ENCODE measurements at places on chromosomes 7 and 10.

- DNase-seq = no peak
Measured at GRCh38 chr7:76193466-76193865, 8.2 kb upstream of the SRRM3 start.

DNA sequence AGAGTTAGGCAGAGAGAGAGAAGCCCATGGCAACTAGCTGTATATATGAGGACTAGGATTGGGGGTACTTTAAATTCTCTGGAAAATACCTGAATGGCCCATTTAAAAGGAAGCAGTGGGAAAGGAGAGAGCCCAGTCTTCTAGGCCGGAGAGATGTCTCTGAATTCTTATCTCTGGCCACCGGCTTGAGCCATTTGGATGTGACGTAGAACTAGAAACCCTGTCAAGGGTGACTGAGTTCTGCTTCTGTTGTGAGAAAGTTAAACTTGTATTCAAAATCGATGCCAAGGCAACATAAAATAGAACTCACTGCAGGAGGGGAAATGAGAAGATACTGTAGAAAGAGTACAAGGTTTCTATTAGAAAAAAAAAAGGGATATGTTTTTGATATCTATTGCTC is 6.3 kb upstream of the GSTK1 start:
- no peak for DNase-seq

DNA sequence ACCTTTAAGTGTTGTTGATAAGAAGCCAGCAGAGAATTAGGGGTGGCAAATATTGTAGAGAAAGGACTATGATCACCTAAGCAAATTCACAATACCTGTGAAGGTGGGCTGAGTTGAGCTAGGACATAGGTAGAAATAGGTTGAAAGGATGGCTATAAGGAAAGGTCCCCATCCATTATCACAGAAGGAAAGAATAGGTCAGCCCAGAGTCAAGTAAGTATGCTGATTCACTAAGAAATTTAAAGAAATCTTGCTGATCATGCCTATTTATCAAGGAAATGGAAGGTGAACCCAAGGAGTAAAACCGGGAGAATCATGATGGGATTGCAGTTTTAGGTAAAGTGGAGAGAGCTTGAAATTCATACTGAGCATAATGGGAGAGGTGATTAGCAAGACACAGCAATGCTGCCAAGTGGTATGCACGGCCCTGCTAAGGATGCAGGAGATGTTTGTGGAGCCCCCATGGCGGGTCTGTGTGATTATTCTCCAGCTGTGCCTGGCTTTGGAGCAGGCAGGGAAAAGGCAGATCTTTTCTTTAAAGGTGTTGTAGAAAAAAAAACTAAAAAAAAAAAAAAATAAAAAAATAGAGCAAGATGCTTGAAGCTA is 399.4 kb downstream of the PLXDC2 start:
- DNase-seq = no peak

GRCh38 chr10:48453451-48454301 is 147.2 kb downstream of the MAPK8 start:
- no peak for DNase-seq

GRCh38 chr10:95606922-95607321 is 45.8 kb upstream of the SORBS1 start:
- DNase-seq = no peak

DNA sequence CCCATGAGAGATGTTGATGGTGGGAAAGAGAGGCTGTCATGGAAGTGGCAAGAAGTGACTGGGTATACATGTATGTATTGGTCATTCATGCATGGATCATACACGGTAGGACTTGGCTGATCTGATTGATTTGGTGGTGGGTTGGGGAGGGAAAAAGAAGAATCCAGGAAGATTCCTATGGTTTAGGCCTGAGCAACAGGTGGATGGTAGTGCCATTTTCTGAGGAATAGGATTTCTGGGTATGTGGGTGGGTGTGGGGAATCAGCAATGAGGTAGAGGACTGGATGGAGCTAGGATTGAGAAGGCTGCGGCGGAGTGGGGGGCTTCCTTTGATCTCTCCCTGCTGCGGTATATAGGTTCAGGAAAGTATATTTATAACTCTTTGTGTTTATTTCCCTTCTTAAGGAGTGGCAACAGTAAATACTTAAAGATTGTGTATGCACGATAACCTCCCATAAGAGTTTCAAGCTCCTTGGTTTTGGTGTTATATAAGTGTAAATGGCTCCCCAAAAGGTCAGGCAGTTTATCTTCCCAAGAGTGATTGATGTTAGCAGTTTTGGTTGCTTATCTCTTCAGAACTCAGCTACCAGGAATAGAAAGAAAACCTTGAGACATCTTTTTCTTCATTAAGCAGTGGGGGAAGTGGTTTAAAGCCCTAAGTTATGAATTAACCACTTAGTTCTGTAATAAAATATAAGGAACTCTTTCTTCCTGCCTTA is 100.1 kb downstream of the LSMEM1 start:
- no peak for DNase-seq

DNA sequence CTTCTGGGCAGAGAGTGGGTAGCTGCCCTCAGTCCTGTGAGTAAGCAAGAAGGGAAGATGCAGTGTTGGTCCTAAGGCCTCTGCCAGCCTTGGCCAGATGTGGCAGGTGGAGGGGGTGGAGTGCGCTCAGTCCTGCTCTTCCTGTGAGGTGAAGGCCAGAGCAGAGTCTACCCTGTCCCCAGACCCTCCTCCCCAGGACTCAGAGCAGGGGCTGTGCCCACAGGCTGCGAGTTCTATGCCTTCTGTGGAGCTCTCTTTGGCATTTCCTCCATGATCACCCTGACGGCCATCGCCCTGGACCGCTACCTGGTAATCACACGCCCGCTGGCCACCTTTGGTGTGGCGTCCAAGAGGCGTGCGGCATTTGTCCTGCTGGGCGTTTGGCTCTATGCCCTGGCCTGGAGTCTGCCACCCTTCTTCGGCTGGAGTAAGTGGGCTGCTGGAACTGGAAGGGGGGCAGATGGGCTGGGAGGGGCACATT is 4.0 kb downstream of the OPN4 start:
- DNase-seq = no peak

DNA sequence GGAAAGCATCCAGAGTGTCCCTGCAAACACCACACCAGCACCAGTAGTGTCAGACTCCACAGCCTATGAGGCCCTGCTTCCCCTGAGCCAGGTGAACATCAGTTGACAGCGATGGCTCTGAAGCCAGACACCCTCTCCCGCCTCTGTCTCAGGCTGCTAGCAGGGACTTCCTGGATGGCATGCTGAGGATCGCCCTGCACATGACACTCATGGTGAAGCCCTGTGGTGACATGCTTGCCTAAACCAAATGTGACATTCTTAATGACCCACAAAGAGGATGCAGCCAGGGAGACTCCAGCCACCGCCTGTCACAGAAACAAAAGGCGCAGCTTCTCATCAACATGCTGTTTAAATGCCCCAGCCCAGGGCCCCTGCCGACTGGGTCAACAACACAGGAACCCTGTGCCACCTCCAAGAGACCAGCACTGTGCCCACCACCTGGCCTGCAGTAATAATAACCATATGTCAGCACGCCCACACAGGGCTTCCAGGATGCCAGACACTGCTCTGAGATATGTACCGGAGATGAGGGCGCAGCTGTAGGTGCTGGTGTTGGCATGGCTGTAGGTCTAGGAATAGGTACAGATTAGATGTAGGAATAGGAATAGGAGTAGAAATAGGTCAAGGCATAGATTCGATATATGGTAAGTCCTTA is 81.3 kb downstream of the GRID1 start:
- DNase-seq = no peak

DNA sequence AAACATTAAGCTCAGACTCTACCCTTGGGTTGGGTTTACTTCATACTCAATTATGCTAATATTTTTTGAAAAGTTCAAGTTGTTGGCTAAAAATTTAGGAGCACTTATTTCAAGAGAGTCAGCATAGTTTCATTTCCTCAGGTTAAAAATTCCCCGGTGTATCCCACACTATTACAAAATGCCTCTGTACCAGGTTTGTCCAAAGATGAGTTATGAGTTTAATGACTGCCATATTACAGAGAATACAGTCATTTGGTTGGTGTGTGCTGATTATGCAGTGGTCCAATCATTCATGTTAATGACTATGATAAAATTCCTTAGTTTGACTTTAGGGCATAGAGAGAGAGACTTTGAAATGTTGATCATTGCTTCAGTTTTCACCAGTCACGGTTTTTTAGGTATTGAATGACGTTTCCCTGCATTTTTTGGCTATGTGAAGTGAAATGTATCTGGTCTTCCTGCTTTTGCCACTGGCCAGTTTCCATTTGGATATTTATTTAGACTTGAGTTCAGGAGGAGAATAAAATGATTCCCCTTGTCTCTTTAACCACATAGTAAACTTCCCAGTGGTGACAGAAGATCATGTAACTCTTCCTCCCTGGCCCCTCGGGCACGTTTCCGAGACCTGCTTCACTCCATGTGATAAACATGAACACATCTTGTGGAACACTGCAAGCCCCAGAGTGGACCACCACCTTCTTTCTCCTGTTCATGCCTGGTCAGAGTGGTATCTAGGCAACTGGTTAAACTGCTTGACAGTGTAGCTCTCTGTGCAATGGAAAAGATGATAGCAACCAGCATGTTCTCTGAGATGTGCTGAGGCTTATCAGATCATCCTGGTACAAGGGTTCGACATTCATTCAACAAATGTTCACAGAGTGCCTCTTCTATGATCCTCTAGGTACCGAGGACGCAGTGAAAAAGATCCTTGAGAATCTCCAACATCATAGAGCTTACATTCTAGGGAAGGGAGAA is 153.6 kb downstream of the CACNB2 start:
- no peak for DNase-seq

GRCh38 chr10:62816076-62816330 is 163 bp downstream of the EGR2 start:
- no peak for DNase-seq

GRCh38 chr7:91614431-91614830 is 266.1 kb downstream of the MTERF1 start:
- peak; percentile 48 for DNase-seq

- DNase-seq = no peak
Measured at GRCh38 chr7:7490003-7490402, 45.7 kb downstream of the COL28A1 start.

All from epithelial cell of esophagus (primary cell).